EL (cell line): ENCODE measurements at places on chromosomes 11 and 22.

DNA sequence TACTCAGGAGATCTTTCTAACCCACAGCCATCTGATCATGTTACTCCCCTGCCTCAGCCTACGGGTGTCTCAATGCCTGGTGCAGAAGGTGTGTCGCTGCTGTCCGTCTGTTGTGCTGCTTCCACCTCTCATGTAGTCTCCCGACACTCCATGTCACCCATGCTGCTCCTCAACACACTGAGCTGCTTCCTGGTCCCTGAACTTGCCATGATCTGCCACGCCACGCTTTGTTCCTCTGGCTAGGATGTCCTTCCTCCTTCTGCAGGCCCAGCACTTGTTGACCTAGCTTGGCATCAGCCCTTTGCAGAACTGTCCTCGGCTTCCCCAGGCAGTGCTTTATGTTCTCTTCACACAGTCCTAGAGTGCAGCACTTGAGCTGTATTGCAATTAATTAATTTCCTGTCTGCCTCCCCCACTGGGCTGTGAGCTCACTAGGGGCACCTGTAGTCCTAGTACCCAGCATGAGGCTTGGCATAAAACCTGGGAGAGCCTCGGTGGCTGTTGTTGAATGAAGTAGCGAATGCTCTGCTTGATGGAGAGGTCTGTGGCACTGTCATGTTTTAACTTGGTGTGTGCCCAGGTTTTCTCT, 9.5 kb downstream of the GTPBP1 start:
- DNase-seq: no peak

GRCh38 chr11:2800655-2801531, 84.7 kb downstream of the CDKN1C start:
- no peak for DNase-seq

DNA sequence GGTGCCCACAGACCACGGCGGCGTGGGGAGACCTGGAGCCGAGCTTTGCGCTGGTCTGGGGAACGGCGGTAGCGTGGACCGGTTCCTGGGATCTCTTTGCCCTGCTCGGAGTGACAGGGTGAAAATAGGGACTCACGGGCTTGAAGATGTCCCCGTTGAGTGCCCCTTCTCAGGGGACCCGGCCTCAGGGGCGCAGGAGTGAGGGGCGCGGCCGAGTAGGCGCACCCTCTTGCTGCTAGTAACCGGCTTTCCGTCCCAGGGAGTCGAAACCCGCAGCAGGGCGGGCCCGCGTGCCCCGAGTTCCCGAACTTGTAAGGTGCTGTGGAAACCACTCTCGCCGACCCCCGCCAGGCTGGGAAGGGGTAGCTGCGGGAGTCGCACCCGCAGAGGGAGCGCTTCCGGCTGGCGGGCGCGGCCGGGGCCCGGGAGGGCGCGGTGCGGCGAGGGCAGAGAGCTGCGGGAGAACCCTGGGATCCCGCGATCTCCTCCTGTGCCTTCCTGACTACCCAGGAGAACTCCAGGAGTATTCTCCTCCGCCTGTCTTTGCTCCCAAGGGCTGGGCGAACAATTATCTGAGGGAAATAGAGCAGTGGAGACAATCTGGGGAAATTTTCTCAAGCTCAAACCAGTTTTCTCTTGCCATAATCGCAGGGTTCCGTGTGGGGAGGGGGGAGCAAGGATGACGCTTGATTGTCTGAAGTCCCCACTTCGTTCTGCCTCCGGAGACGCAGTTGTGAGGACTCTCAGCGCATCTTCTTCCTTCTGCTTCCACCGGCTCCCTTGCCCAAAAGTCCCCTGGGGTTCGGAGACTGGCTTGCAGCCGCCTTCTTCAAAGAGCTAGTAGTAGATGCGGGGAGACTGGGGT, 666 bp downstream of the NELL1 start:
- no peak for DNase-seq

- no peak for DNase-seq
Observed at GRCh38 chr11:119210050-119210449, 3.9 kb downstream of the CBL start.

GRCh38 chr11:7796842-7797241, at the start of gene OR5P2:
Gene OR5P2 (minus strand): TSS chr11:7796942. CDS start chr11:7796942, 0 bp downstream.
- DNase-seq: no peak

- DNase-seq: peak; percentile 10
Observed at GRCh38 chr11:27721264-27722116, 21.2 kb upstream of the BDNF start.

DNA sequence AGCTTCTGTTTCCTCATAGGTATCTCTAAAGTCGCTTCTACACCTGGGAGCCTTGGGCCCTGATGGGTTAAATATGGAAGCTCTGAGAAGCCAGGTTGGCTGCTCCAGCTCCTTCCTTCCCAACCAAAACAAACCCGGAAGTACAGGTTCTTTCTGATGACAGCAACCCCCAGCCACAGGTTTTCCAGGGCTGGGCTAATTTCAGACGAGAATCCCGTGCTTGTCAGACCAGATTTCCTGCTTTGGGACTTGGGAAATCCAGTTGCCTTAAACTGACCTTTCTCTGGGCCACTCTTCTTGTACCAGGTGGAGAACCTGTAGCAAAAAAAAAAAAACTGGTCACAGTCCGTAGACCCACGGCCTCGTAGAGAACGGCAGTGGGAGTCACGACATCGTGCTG, 51.9 kb downstream of the RBX1 start:
- no peak for DNase-seq

DNA sequence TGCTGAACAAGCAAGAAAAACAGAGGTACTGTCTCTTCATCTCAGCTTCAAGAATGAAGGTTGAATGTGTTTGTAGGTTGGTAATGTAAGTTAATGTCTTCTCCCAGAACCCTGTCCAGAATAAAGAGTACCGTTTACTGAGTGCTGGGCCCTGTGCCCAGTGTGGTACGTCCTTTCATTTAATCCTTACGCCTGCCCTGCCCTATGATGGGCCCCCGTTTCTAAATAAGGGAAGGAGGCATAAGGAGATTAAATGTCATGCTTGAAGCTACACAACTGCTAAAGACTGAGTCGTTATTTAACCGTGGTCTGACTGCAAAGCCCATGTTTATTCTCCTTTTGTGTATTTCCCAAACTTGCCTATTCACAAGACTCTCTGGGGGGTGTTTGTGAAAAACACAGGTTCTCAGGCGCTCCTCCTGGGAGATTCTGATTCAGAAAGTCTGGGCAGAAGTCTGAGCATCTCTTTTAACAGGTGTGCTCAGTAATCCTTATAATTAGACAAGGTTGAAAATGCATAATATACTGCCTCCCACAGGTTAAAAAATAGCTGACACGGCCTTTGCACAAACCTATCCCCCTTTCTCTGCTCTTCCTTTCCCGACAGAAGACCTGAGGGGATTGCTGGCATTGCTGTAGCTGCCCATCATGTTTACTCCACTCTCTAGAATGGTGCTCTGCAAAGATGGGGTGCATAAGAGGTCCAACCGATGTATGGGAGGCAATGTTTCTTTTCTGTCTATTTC, 56.3 kb upstream of the ZBTB44 start:
- no peak for DNase-seq

DNA sequence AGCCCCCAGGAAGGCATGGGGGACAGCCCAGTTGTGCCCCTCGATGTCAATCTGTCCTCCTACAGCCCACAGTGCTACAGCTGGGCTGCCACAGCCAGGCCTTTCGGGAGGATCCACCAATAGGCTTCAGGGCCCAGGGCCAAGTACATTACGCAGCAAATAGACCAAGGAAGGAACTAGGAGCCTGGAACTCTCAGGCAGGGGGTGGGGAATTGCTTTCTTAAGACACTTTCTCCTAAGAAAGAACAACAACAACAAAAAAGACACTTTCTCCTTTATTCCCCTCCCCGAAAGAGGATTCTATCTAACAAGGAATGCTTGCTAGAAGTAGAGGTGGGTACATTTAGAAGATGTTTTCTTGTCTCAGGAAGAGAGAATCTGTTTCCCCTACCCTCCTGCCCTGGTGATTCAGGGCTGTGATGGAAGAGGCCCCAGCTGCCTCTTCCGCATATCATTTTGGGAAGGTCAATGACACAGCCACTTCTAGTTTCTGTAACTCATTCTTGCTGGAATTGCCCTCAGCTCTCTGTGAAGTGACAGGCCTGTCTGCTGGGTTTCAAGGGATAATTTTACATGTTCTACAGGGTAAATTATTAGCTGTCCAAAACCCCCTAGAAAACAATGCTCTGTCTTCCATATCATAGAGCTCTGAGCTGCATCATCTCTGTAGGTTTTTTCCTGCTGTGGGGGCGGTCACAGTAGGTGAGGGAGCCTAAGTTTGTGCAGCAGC, 6.0 kb upstream of the MALAT1 start:
- DNase-seq: peak; percentile 89

DNA sequence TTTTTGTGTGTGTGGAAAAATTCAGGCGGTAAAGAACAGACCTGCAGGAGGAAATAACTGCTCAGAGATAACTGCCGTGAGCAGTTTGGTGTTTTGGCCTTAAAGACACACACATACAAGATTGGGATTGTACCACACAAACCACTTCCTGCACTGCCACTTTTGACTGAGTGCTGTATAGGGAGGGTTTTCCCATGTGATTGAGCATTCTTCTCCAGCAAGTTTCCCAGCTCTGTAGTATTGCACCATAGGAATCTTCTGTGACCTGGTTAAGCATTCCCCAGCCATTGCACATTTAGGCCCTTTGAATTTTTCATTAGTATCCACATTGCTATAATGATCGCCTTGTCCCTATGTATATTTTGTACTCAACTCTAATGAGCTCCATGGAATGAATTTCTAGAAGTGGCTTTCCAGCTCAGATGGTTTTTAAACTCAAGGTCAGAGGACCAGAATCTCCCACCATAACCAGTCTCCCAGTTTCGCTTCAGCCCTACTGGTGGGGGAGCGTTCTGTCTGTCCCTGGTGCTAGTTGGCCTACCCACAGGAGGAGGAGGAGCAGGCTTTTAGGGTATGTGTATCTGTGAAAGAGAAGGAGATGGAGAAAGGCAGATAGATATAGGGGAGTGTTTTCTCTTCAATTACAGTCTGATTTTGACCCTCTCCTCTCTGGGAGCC, 9.3 kb downstream of the CD82 start:
- DNase-seq: peak; percentile 95

GRCh38 chr11:11620921-11621572, 758 bp downstream of the GALNT18 start:
- peak; percentile 18 for DNase-seq

GRCh38 chr22:47189056-47189916, 426.8 kb downstream of the TBC1D22A start:
- DNase-seq: no peak

DNA sequence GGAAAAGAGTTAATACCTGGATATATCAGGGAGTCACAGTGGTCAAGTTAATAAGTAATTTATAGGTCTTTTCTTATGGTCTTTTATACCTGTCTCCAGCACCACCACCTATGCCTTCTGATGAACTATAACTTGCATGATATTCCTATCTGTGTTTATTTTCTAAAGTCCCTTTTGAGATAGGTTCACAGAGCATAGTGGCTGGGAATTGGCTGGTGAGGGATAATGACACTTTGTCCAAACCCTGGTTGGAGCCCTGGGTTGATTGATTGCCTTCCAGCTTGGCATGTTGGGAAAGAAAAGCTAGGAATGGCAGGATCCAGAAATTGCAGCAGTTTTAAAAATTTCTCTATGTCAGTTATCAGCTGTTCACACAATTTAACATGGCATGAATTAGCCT, 23.2 kb downstream of the HIPK3 start:
- DNase-seq: no peak

DNA sequence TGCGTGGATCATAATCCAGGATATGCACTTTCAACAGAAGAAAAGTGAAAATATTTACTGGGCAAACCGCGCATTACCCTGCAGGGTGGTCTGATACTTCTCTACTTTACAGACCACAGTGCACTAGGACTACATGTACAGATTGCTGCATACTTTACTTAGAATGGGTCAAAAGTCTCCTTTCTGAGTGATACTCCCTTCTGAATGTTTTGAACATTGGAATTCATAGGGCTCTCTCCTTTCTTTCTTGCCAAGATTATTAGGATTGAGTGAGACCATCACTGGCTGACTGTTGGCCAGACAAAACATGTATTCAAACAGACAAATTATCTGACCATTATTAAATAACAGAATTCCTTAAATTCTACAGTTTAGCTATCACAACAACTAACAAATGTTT, 6.6 kb upstream of the FIBIN start:
- DNase-seq: no peak

- DNase-seq: peak; percentile 91
Observed at GRCh38 chr11:106961518-106961917, 56.8 kb downstream of the GUCY1A2 start.

DNA sequence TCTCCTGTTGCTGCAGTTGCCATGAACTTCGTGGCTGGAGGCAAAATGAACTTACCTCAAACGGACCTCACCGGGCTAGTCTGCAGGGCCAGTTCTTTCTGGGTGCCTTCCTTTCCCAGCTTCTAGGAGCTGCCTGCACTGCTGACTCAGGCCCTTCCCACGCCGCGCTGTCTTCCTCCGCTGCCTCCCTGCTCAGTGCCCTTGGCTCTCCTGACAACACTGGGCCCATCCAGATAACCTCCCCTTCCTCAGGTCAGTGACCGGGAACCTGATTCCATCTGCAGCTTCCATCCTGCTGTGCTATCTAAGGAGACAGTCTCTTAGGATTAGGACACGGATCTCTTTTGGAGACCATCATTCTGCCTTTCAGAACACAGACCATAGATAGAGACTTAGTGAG, 19.3 kb downstream of the MOB2 start:
- DNase-seq: no peak

GRCh38 chr11:2116680-2117079, 22.5 kb downstream of the IGF2 start:
- DNase-seq: no peak

GRCh38 chr11:27471589-27472397, 797 bp downstream of the LGR4 start:
- DNase-seq: no peak

DNA sequence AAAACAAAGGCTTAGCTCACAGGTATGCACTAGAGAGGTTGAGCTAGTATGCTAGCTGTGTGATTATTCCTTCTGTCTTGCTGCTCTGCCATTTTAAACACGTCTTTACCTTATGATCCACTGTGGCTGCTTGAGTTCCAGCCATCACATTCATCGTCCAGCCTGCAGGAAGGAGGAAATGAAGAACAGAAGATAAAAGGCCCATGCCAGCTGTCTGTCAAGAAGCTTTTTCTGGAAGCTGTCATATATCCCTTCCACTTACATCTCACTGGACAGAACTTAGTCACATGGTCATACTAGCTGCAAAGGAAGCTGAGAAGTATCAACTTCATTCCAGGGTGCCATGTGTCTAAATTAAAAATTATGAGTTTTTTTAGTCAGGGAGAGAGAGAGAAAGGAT, 9.5 kb downstream of the PRDX5 start:
- DNase-seq: no peak

DNA sequence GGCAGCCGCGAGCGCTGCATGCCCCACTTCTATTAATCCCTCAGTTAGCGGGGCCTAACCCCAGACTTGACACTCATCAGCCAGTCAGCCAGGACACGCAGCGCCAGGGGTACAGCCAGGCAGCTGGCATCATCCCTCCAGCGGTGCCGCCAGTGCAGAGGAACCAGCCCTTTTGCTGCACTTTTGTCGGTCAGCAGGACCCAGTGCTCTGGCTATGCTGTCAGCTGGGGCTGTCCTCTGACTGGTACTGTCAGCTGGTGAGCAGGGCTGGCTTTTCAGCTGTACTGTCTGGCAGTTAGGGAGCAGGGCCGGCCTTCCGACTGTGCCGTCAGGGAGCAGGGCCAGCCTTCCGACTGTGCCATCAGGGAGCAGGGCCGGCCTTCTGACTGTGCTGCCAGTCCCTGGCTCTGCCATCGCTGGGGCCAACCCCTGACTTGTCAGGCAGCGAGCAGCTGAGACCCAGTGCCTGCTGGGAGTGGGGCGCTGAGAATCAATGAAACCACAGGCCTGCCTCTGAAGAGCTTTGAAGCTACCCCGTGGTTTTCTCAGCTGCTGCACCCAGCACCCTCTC, 115.4 kb downstream of the KIAA1671 start:
- DNase-seq: no peak

GRCh38 chr11:86486261-86487030, 111.8 kb downstream of the CCDC81 start:
- no peak for DNase-seq
